ENCODE measurements at places on chromosomes 7 and 10.

DNA sequence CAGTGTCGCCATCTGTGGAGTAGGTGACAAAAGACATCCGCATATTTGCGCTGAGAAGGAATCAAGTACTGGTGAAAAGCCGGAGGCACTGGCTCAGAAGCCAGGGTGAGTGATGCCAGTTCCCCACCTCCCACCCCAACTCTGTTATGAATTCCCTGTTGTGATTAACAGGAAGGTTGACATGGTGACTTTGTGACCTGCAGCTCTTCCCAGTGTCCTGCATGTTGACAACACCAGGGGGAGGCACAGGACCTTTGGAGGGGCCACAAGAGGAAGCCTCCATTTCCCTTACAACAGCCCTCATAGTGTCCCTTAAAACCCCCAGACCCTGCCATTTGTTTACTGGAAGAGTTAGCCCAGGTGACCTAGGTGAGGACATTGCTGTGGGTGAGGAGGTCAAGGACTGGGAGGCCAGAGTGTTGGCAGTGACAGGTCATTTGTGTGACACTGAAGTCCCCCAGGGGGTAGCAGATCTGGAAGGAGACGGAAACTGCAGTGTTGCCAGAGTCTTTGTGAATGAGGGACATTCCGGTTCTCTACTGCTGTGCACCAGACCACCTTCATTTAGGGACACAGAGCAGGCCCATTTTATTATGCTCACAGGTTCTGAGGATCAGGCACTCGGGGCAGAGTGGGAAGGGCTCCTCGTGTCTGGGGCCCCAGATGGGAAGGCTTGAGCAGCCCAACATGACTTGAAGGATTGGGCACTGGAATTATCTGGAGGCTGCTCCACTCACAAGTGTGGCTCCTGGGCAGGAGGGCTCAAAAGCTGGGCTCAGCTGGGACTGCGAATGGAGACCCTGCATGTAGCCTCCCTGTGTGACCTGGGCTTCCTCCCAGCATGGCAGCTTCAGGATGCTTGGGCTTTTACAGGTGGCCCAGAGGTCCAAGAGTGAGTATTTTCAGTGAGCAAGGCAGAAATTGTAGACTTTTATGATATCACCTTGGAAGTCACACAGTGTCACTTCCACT lies 13.0 kb upstream of the ANTXRL start:
- DNase-seq: no peak

DNA sequence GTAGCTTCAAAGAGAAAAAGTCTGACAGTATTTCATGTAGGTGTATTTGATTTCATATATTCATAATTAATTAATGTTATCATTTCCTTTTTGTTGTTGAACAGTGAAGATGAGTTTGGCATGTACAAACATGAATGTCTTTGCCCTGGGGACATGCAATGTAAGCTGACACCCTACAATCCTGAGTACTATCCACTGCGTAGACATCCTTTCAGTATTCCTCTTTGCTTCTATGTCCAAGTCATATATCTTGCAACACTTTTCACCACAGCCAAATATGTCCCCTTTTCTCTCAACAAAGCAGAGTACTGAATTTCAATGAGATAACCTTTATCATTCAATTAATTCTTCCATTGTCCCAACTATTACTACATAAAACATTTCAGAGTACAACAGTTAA lies 93.6 kb downstream of the GPR37 start:
- no peak for DNase-seq

DNA sequence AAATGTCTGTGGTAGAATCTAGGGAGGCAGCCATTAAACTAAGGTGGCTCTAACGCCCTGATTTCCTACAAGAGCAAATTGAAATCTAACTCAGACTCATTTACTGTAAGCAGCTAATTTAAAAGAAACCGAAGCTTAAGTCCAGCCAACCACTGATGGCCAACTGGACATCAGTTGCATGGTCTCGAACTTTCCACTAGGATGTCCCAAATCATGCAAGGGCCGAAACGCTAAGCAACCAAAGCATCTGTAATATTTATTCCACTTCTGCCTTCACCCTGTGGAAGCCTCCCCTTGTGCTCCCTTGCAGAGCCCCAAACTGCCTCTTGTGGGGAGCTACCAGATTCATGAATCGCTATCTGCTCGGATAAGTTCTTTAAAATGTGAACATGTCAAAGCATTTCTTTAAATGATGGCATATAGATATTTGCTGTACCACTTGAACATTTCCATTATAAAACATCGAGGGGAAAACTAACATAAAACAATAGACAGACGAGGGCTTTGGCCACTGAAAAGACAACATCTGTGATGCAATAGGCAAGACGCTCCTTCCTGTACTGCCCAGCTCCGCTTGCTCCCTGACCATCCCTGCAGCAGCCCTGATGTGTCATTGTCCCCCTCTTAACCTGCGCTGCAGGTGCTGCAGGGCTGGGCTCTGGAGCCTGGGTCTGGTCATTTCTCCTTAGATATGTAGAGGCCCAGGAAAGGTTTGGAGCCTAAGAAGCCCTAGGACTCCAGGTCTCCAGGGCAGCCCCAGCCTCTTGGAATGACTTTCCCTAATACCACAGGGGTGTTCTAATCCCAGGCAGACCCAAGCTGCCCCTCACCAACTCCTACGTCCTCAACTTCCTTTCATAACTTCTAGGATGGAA lies 2.9 kb upstream of the RBP3 start:
- no peak for DNase-seq

DNA sequence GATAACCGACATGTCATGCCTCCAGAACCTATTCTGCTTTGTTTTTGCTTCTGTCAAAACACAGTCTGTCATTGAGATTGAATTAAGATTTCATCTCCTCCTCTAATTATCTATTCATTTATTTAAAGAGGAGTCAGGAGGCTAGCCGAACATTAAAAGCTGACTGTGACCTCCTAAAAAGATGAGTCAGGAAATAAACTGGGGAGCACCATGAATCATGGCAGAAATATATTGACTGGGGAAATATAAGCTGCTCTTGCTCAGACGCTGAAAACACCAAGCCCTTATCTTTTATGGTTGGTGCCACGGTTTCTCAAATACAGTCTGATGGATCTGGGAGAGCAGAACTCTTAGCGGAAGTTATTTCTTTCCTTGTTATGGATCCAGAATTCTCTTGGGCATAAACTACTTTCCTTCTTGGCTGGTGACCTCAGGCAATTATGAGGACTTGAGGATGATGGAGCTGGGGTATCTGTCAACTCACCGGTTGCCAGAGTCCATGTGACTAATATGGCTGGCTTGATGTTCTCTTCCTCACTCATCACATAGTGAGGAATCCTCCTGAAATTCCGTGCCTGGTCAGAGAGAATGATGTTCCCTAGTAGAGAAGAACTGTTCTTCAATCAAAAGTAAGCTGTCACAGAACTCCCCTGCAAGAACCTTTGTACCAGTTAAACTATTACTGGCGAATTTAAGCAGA lies 307.6 kb upstream of the PHYHIPL start:
- no peak for DNase-seq

GRCh38 chr7:29319719-29320521 lies 125.3 kb downstream of the CHN2 start:
- no peak for DNase-seq

- no peak for DNase-seq
Observed at GRCh38 chr10:101716891-101717659, 22.1 kb upstream of the FBXW4 start.
